Midbrain (tissue), 1 donor: ENCODE measurements at places on chromosomes 3 and 15.
A peak's percentile ranks its signal among the peaks of the same experiment; 100 is the strongest.

GRCh38 chr3:61632568-61633175, 71.3 kb downstream of the PTPRG start:
- no peak for DNase-seq

DNA sequence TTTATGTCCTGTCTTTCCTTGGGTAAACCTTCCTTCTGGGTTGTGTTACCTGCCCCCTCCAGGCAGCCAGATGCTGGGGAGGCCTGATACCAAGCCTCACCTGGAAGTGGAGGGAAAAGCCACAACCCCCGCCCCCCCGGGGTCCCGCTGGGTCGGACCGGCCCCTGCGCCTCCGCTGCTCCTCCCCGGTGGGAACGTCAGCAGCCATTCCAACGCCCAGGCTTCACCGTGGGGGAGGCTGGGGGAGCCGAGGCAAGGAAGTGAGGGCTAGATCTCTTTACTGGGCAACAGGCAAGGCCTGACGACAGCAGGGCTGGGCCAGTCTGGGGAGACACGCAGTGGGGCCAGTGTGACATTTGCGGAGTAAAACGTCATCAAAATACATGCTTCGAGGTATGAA, 53.0 kb upstream of the SNRPA1 start:
- no peak for DNase-seq

DNA sequence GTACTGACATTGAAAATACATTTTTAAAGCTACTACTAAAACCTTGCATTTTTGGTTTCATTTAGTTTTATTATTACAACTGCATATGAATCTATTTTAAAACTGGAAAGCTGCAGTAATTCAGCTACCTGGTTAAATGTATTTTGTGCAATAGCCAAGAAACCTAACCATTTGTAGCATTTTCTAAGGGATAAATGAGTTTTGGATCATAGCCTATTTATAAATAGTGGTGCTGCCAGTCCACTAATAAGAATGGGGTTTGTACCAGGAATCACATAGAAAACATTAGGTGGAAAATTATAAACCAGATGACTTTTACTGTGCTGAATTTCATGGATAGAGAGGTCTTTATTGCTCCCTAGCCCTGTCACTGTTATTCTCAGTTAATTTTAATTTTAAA, 454.7 kb downstream of the DIPK2A start:
- DNase-seq: no peak

- DNase-seq: no peak
Measured at GRCh38 chr15:43104426-43104825, 1.4 kb downstream of the UBR1 start.

GRCh38 chr15:60004846-60005351, 788 bp downstream of the FOXB1 start:
- DNase-seq: no peak

DNA sequence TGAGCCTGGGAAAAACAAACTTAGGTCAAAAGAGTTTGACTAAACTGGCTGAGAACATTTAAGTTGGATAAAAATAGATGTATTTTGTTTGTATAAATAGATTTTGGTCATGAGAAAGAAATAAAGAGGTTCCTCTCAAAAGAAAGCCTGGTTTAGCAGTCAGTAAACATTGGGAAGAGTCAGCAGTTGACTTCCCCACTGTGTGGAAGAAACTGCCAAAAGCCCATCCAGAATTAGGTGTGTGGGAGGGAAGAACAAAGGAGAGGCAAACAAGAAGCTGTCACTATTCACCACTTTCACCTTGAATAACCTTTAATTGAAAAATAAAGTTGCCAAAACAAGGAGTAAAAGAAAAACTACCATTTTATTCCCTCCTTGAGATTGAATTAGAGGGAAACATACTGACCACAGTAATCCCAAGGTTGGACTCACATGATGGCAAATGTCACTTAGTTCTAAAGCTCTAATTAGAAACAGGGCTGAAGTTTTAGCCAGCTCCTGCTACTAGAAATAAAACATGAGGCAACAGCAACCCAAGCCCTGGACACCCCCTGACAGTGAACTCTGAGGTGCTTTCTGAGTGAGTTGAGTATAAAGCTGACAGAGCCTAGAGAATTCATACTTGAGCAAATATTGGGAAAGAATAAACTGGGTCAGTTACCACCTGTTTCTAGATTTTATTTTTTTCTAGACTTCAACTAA, 139.3 kb downstream of the SERPINI1 start:
- no peak for DNase-seq

- DNase-seq: no peak
Measured at GRCh38 chr3:10193692-10194327, 29.1 kb downstream of the IRAK2 start.

DNA sequence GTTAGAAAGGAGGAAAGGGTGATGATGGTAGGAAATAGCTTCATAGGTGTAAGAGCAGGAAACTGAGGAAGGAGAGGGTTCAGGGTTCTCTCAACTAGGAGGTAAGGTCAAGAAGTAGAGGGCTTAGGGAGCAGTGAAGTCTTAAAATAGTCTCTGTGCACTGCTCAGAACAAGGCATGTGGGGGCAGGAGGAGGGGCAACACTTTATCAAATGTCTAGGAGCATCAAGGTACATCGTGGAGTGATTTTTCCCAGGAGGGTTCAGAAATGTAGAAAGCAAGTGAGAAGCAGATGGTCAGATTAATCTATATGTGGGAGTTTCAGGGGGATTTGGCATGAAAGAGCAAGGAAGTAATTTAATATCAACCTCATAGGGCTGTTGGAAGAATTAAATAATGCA, 58.8 kb downstream of the TNIK start:
- no peak for DNase-seq

DNA sequence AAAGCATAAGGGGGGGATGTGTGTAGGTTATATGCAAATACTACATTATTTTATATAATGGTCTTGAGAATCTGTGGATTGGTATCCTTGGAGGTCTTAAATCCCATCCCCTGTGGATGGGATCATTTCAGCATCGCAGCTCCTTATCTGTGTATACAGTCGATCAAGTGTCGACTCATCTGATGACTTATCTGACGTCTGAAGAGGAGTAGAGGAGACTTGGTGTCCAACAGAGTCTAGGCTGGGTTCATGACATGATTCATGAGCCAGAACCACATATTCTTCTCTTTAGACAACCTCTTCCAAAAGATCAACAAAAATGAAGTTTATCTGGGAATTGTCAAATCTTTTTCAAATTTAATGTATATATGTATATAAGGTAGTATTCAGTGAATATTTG, 220.7 kb downstream of the NR2F2 start:
- DNase-seq: no peak

- no peak for DNase-seq
Measured at GRCh38 chr15:100981086-100981485, 61.9 kb downstream of the LRRK1 start.

DNA sequence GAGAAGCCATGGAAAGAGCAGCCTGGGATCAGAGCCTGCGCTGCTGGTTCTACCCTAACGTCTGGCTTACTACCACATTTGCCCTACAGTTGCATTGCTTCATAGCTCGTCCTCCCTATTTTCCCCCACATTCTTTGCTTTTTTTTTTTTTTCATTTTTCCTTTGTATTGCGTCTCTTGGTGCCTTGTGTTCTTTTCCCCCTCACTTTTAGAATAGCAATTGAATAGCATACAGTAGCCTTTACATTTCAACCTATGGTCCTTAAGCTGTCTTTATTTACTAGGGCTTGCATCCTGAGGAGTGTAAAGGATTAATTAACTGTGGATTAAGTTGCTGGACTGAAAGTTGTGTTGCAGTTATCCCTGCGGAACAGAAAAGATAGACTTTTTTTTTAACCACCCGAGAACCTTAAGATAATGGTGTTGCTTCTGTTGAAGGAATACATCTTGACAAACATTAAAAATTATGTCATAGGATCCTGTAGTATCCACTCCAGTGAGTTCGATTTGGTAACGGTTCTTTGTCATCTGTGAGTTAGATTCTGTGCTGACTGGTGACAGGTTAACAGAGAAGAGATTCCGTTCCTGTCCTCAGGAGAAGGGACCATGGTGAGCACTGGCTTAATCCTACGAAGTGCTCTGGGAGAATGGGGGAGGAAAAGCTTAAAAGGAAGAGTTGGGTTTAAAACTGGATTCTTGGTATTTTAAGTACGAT, 417.4 kb upstream of the NAALADL2 start:
- DNase-seq: no peak

DNA sequence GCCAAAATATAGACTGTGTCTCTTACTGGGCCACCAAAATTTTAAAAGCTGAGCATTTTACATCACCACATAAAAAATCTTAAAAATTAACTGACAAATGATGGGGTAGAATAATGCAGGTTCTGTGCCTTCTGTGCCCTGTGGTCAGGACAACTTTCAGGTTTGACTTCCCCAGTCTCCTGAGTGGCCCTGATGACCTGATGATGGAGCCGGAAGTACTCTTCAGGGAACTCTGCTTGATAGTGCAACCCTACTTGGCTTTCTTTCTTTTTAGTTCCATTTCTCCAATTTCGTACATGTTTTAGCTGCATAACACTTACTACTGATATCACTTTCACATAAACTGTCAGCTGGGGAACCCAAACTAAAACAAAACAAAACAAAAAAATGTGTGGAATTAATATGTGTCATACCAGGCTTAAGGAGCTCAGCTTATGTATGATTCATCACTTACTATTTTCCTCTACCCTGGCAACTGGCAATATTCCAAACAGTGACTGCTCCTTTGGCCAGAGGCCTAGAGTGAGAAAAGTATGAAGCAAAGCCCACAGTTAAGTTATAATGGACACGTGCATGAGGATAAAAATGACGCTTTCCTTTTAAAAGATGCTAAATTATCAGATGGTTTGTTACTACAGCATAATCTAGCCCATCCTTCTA, 194.3 kb downstream of the BCHE start:
- no peak for DNase-seq

- no peak for DNase-seq
Measured at GRCh38 chr15:52422001-52422400, 106.7 kb downstream of the MYO5A start.

DNA sequence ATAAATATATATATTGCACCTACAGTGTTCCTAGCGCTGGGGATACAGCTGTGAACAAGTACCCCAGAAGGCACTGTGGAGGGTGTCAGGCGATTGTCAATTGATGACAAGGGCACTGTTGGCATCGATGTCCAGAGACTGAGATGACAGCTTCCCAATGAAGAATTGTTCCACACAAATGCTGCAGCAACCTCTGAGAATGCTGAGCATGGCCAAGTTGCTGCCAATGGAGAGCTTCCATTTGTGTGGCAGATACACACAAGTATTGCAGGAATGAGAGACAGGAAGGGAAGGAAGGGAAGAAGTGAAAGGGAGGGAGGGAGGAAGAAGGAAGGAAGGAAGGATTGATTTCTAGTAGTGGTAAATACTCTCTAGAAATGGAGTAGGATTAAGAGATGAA, 21.9 kb downstream of the LRTM1 start:
- no peak for DNase-seq

DNA sequence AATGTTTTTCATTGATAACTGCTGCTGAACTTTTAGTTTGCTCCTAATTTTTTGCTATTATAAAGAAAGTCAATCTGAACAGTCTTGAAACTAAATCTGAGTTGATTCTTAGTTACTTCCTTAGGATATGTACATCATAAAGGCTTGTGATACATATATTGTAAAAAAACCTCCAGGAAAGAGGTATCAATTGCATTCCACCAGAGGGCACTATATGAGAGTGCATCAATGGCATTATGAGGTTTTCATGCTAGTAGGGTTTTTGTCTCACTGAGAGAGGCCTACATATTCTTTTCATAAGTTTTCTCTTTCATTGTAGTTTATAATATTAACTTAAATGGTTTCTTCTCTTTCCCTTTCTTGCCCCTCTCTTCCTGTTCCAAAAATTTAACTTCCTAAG, 46.9 kb downstream of the PIK3R4 start:
- DNase-seq: no peak

DNA sequence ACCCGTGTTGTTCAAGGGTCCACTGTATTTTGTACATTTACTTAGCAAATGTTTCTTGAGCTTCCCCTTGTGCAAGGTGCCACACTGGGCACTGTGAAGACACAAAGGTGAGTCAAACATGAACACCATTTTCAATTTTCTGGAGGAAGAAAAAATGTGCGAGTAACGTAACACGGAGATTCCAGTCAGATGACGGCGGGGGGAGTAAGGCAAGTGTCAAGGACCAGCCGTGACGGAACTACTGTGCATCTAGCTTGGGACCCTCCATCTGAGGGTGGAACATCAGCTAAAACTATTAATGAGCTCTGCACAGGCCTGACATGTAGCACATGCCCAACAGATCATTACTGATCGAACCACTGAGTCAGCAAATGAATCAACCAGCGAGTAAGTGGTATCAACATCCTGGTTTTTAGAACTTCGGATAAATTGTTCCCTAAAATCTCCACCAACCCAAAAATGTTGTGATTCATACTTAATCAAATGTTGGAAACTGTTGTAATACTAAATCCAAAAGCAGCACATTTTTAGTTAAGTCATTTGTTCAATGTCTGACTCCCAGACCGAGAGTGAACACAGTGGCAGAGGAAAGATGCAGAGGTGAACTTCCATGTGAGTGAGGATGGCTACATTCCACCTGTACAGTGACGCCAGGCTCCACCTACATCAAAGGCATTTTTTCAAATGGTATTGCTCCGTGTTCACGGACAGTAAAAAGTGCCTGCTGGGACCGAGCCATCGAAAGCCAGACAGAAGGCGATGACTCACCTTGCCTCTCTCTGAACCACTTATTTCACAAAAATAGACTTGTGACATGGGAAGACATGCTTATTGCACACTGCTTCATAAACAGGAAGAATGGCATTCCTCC, 172.2 kb downstream of the ATP10A start:
- DNase-seq: no peak

DNA sequence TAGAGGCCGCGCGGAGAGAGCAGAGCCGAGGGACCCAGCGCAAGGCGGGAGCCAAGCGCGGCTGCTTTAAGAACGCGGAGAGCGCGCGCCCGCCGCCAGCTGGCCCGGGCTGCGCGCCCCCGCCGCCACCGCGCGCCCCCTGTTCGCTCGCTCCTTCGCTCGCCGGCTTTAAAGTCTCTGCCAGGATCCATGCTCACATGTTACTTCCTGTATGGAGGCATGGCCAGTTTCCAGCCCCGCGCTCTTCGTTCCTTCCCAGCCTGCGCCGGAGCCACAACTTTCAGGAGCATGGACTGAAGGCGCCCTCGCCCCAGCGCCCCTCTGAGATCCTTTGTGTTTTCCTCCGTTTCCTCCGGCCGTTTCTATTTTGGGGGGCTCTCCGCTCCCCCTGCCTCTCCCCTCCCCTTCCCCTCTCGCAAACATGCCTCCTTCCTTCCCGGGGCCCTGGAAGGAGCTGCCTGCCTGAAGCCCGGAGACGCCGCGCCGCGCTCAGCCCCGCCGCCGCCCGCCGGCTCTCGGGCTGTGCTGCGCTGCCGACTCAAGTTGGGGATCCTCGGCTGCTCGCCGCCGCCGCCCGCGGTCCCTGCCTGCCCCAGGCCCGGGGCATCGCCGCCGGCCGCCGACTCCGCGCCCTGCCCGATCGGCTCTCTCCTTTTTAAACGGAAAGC, at the start of gene PTPRG:
PTPRG (plus strand) TSS at position 198 of the 668 bp plus-strand sequence. CDS start 717 bp downstream, outside the sequence.
- peak; percentile 71 for DNase-seq

- no peak for DNase-seq
Measured at GRCh38 chr3:12963231-12963896, 109.9 kb downstream of the IQSEC1 start.

- DNase-seq: no peak
Measured at GRCh38 chr3:5580826-5581225, 393.3 kb downstream of the EDEM1 start.

GRCh38 chr15:28985691-28986090, 99.9 kb downstream of the APBA2 start:
- no peak for DNase-seq
